GM10248 (cell line): ENCODE measurements at places on chromosomes 4 and X.

DNA sequence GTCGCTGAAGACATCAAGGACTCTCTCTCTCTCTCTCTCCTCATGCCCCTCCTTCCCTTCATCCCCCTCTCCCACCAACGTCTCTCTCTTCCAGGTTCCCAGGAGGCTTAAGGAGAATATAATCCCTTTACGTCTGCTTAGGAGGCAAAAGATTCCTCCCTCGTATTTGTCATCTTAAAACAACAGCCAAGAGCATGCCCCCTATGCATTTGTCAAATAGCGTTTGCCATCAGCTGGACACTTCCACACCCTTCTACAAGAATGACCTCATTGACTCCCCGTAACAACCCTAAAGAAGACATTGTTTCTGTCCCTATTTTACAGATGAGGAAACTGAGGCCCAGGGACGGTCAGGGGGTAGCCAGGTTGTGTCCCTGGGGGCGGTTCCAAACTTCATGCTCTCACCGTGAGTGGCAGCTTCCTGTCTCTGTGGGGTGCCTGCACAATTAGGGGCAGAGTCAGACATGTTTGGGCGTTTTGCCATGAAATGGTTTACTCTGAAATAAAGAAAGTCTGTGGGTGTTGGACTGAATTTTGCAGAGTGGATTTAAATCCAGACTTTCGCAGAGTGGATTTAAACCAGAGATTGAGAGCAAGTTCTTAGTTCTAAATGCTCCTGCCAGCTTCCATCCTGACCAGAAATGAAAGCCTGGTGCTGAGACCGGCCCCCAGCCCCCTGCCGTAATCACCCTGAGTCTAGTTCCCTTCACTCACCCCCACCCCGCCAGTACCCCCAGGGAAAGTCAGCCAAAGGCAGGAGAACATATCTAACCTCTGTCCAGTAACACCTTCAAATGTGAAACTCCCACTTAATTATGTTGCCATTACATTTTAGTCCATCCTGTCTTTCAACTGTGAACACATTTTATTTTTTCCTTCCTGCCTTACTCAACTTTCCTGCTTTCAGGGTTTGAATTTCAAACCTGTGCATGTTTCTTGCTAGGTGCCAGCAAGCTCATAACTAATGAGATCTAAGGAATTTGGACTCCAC is 44.3 kb upstream of the TBL1X start:
- DNase-seq: no peak

DNA sequence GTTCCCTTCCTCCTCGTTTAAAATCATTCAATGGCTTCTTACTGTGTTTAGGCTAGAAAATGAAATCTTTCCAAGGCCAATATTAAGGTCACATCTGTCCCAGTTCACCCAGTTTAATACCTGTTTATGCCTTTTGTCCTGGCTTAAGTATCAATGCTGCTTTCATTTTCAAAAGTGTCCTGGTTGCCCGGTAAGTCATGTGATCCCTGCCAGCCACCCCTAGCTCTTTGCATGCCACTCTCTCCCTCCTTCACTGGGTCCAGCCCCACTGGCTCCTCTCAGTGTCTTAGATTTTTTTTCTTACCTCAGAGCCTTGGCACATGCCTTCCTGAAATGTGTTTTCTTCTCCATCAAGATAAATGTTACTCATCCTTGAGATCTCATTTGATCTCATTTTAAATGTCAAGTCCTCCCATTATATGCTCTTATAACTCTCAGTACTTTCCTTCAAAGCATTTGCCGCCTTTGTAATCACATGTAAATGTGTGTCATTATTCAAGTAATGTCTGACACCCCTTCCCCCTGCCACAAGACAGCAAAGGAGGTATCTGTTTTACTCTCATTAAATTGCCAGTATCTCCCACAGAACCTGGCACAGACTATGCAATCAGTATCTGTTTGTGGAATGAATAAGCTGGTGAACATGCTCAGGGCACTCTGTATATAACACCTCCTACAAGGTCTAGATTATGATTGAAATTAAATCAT is 472.5 kb upstream of the RPS6KA3 start:
- no peak for DNase-seq

- no peak for DNase-seq
These were observed 11.9 kb upstream of the NDUFC1 start for GRCh38 chr4:139314047-139314800.

GRCh38 chr4:36282503-36283030 is 1.2 kb downstream of the DTHD1 start:
- DNase-seq: no peak

GRCh38 chr4:131348263-131348662 is 1800.8 kb upstream of the PCDH10 start:
- peak; percentile 27 for DNase-seq

- no peak for DNase-seq
These were observed 1092.3 kb downstream of the ARAP2 start for GRCh38 chr4:35151816-35152572.

- DNase-seq: no peak
These were observed 34.8 kb downstream of the GC start for GRCh38 chr4:71749008-71749594.

DNA sequence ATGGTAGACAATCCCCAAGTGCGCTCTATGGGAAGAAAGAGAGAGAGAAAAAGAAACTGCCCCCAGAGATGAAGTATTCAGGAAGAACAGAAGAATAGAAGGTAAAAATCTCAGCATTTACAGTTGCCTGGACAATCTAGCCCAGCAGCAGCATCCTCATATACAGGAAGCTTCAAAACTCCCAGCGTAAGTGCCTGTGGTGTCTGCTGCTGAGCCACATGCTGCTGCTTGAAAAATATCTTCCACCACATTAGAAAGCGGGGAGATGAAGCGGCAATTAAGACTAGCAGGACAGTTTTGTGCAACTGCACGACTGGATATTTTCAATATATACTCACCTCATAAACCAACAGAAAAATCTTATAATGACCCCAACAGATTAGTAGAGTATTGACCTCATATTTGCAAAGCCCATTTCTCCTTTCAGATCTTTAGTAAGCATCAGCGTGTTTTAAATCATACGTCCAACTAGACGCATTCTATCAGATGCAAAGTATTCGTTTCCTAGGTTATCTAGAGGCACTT is 972.0 kb upstream of the TENM3 start:
- no peak for DNase-seq

DNA sequence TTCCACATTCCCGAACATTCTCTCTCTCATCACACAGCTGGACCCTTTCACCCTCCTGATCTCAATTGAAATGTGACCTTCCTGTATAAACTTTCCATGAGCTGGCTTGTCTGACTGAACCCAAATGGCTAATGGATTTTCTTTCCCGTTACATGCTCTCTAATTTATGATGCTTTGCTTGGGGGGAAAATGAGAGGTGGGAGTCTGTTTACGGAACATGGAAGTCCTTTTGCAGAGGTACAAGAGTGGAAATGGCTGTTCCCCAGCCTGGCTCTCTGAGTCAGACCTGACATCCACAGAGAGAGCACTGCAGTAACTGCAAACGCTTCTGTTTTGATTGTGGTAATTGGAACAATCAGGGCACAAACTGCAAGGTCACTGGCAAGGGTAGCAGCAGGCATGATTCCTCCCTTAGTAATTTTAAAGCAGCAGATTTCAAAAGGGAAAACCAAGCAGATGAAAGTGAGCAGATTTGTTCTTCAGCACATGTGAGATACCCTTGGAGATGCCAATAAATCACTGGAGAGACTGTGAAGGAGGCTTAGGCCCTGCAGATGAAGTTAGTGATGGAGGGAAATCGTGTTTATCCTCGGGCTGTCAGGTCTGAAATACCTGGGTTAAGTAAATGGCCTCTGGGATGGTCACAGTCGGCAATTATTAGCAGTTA is 83.9 kb downstream of the SNCA start:
- no peak for DNase-seq

DNA sequence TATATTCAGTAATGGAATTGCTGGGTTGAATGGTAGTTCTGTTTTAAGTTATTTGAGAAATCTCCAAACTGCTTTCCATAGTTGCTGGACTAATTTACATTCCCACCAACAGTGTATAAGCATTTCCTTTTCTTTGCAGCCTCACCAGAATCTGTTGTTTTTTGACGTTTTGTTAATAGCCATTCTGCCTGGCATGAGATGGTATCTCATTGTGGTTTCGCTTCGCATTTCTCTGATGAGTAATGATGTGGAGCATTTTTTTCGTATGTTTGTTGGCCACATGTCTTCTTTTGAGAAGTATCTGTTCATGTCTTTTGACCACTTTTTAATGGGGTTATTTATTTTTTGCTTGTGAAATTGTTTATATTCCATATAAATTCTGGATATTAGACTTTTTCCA is 13.6 kb upstream of the MAGED4B start:
- no peak for DNase-seq

DNA sequence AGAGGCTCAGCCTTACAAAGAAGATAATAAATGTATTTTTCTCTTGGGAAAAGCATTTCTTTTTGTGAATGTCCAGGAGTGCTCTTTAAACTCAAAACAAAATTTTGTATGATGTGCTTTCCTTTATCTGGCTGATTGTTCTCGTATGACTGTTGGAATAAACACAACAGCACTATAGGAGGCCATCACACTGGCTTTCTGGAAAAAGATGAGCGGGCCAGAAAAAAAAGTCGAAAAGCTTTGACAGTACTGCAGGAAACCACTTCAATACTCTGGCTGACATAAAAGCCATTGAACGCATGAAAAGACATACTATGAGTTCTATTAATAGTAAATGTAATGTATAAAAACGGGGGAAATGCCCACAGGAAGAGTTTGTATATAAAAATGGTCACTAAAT is 64.7 kb upstream of the CTSO start:
- DNase-seq: no peak

DNA sequence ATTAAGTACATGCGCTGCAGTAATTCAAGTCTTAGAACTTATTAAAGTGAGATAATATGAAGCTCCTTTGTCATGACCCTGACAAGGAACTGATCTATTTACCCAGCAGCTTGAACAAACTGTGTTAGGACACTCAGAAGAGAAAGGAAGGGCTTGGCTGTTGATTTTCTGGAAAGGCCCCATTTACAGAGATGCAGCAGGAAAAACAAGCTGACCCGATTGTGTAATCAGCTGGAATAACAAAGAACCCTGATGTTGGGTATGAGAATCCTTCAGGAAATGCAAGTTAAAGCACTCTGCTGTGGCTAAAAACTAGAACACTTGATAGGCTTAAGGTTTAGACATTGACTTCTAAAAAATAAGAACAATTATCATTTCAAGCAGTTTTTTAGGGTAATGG is 64.8 kb downstream of the TBC1D9 start:
- no peak for DNase-seq

- no peak for DNase-seq
These were observed 438.5 kb downstream of the ADGRL3 start for GRCh38 chr4:61638591-61638990.

DNA sequence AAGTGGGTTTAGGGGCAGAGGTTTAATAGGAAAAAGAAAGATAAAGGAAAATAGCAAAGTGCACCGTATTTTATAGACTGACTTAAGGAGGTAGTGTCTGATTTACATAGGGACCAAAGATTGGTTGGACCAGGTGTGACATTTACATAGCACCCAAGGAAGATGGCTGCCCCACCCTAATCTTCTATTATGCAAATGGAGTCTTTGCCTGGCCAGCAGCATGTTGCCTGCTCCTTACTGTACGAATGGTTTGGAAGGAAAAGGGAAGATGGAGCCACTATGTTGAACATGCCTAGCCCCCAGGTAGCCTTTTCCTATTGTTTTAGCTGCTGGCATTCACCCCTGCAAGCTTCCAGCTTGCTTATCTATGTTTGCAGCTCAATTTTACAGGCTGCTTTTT is 146.2 kb upstream of the PDE5A start:
- no peak for DNase-seq

DNA sequence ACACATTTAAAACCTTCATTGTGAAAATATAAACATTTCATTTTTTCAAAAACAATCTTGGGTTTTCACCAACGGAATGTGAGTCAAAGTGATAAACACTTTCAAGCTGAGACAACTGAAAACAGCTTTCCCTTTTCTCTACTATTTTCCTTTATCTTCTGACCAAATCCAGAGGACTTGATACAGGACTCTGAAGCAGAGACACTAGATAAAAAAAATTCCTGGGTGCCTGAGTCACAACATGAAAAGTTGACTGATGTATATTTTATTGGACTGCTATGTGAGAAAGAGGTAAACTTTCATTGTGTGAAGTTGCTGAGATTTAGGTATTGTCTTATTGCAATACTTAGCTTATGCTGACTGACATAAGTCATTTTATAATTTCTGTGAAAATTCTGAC is 411.2 kb downstream of the SPOCK3 start:
- no peak for DNase-seq

DNA sequence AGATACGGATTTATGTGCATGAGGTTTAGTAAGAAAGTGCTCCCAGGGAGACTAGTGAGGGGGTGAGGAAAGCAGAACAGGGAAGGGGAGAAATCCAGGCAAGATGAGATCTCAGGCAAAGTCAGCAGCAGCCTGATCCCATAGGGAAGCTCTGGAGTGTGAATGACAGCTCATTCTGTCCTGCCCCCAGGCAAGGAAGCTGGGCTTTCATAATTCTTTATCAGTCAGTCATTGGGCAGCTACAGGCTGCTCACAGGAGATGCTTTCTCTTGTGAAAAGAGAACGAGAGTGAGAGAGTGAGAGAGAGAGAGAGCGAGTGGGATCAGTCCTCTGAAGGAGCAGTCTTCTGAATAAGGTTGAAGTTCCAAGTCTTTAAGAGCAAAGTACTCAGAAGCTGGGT is 48.1 kb downstream of the SRPX start:
- no peak for DNase-seq

DNA sequence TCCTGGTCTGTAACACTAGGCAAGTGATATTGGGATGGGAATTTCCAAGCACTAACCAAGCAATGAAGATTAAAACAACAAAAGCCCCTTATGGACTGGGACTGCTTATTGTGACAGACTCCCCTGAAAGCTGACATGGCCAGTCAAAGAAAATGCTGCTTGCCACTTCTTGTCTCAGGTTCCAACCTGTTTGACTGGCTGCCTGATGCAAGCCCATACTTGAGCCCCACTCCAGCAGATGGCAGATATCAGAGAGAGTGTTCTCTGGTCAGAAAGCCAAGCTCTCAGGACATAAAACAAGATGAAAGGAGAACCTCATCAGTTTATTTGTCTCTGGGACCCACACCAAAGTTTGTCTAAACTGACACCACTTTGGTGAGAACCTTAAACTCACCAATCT is 15.5 kb upstream of the IGBP1 start:
- no peak for DNase-seq

- no peak for DNase-seq
These were observed 59.1 kb downstream of the SMIM20 start for GRCh38 chr4:25972984-25973745.

- DNase-seq: no peak
These were observed 233.4 kb downstream of the PABPC4L start for GRCh38 chr4:133968174-133968573.

DNA sequence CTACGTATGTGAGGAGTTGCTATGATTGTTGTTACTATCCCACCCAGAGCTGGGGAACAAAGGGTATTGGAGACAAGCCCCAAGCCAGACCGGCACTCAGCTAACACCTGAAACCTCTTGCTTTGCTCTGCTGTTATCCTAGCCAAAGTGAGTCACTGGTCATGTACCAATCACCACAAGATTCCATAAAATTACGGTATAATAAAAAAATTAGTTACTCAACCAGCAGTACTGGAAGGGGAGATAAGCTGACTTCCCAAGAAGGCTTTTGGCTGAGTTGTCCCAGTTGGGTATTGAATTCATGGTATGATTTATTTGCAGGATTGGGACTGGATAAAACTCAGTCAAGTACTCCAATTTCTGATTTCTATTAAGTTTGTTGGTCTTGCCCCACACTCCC is 5.3 kb downstream of the EDA2R start:
- DNase-seq: no peak

- DNase-seq: no peak
These were observed 225.1 kb downstream of the CBR4 start for GRCh38 chr4:168784786-168785461.
